ENCODE measurements at places on chromosomes 3 and 15.

GRCh38 chr3:71099997-71100719 lies 483.4 kb downstream of the FOXP1 start:
- H3K27me3 ChIP-seq: no peaks in the 10 kb centered on the region
- H3K4me3 ChIP-seq: no peak overlapping the region

DNA sequence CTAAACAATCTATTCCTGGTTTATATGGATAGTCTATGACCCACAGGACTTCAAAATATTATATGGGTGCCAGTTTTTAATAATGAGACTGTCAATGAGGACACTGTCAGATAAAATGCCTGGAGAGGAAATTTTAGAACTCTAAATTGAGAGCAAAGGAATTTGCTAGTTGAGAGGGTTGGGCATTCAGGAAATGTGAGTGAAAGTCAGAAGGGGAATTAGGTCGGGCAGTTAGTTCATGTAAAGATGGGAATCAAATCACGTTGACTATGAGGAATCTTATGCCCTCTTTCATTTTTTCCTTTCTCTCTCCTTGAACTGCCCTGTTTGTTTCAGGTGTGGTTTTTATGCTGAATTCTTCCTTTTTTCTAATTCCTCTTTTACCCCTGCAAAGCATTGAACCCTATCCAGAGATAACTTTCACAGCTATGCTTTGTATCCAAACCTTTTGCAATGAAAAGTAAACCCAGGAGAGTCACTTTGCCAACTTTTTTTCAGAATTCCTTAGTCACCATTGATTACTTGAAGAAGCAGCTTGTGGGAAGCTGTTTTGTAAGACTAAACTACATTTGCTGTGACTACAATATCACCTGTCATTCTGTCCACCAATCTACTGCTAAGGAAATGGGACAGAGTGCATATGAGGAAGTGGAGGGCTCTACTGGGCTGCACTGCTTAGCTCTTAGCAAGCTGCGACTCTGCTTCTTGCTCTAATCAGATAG lies 27.8 kb downstream of the CHP1 start:
- peaks cover 2% of the 10 kb centered on the region for H3K36me3 ChIP-seq
- H3K27ac ChIP-seq: no peak overlapping the region
- H3K4me1 ChIP-seq: no peaks in the 10 kb centered on the region
- DNase-seq: no peak
- H3K27me3 ChIP-seq: no peaks in the 10 kb centered on the region
- H3K4me3 ChIP-seq: no peak overlapping the region

- no peak overlapping the region for H3K4me3 ChIP-seq
- no peak for DNase-seq
- no peak overlapping the region for H3K27ac ChIP-seq
- no peaks in the 10 kb centered on the region for H3K27me3 ChIP-seq
- peaks cover 2% of the 10 kb centered on the region for H3K4me1 ChIP-seq
- H3K36me3 ChIP-seq: no peaks in the 10 kb centered on the region
Measured at GRCh38 chr3:23288286-23288685, 85.2 kb downstream of the UBE2E2 start.

DNA sequence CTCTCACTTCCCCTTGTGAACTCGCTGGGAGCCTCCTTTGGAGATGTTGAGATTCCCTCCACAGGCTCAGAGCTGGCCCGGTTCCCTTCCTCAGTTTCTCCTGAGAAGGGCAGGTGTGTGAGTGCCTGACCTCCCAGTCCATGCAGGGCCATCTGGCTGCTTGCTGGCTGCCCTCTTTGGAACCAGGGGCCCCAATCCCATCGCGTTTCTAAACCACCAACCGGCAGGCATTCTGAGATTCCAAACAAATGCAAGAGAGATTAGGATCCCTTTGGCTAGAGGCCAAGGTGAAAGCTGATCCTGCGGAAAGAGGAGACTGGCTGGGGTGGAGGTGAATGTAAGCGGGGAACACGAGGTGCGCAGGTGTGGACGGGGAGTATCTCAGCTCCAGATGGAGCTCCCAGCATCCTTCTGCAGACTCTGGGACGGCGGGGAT lies 2.9 kb upstream of the PRRT3 start:
- H3K27ac ChIP-seq: no peak overlapping the region
- no peaks in the 10 kb centered on the region for H3K27me3 ChIP-seq
- no peak overlapping the region for H3K4me3 ChIP-seq
- H3K4me1 ChIP-seq: no peaks in the 10 kb centered on the region
- DNase-seq: peak; percentile 46

DNA sequence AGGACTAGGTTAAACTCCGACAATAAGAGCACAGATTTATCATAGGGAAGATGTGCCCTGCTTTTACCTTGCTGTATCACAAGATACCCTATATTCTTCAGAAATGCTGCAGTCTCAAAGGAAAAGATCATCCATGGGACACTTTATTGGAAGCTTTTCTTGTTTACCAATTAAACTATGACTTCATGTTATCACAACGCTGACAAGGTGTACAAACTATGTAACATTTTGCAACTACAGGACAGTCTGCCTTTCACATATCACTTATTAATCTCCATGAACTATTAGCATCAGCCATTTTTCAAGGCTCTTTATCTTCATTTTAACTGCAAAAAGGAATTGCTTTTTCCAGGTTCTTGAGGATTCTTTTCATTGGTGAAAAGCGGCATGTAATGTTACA lies 34.0 kb downstream of the CBLB start:
- peaks cover 4% of the 10 kb centered on the region for H3K4me1 ChIP-seq
- DNase-seq: no peak
- no peaks in the 10 kb centered on the region for H3K27me3 ChIP-seq
- H3K27ac ChIP-seq: no peak overlapping the region

- DNase-seq: peak; percentile 29
- H3K36me3 ChIP-seq: no peaks in the 10 kb centered on the region
- H3K27me3 ChIP-seq: no peaks in the 10 kb centered on the region
- no peak overlapping the region for H3K4me3 ChIP-seq
Measured at GRCh38 chr3:131756405-131756804, 253.6 kb upstream of the MRPL3 start.

DNA sequence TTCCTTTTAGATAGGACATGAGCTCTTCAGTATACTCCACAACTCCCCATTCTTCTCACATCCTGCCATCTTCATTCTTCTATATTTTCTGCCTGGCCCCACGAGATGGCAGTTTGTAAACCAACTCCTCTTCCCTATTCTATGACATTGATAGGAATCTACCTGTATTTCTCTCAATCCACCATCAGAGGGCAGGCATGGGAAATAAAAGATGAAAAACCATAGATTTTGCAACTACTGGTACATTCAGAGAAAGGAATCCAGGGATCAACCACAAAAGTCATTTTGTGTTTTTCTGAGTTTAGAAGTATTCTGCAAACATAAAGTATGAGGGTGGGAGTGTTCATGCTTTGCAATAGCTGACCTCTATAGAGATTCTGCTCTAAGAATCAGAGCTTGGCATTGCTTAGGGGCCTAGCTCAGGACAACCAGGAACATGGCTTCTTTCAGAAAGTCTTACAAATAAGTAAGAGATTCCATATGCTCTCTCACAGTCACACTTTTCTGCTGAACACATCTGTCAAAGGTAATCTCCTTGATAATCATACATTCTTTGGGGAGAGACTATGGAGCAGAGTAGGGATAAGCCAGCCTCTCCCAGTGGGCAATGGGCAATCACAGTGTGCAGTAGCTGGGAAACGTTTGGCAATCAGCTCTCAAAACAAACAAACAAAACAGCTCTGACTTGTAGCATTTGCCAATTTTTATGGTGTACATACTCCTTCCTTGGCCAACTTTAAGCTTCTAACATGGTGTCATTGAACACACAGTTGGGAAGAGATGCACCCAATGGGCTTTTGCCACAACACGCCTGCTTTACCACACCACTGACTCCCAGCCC lies 43.1 kb upstream of the SLC25A36 start:
- H3K27me3 ChIP-seq: no peaks in the 10 kb centered on the region
- H3K36me3 ChIP-seq: no peaks in the 10 kb centered on the region
- H3K4me1 ChIP-seq: no peaks in the 10 kb centered on the region
- peak; percentile 73 for DNase-seq
- no peak overlapping the region for H3K4me3 ChIP-seq

DNA sequence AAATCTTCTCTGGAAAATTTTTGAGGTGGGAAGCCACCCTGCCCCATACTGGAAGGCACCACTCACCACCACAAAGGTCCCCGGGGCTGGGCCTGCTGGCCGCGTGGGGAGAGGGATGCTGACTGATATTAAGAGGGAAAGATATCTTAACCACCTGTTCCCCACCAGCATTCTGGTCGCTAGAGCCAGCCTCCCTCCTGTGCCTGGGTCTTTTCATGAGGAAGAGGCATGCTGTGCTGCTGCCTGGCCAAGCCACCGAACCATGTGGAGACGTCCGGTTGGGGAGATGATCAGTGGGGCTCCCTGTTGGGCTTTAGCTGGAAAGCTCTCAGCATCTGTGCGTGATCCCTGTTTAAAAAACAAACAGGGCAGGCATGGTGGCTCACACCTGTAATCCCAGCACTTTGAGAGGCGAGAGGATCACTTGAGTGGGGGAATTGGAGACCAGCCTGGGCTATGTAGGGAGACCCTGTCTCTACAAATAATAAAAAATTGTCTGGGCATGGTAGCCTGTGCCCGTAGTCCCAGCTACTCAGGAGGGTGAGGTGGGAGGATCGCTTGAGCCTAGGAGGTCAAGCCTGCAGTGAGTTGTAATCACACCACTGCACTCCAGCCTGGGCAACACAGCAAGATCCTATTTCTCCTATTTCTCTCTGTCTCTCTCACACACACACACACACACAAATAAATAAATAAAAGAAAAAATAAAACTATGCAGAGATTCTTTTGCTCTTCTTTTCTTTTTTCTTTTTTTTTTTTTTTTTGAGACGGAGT lies 1.0 kb downstream of the KLHL18 start:
- no peaks in the 10 kb centered on the region for H3K4me1 ChIP-seq
- peak; percentile 57 for DNase-seq
- no peak overlapping the region for H3K27ac ChIP-seq
- H3K4me3 ChIP-seq: peak overlapping the region; percentile 94

- H3K4me1 ChIP-seq: no peaks in the 10 kb centered on the region
- H3K36me3 ChIP-seq: no peaks in the 10 kb centered on the region
- H3K4me3 ChIP-seq: no peak overlapping the region
- H3K27me3 ChIP-seq: no peaks in the 10 kb centered on the region
- no peak overlapping the region for H3K27ac ChIP-seq
Measured at GRCh38 chr3:99049164-99049563, 147.7 kb upstream of the DCBLD2 start.

GRCh38 chr15:47035475-47036406 lies 681.6 kb upstream of the SEMA6D start:
- DNase-seq: no peak
- H3K4me1 ChIP-seq: no peaks in the 10 kb centered on the region
- no peaks in the 10 kb centered on the region for H3K27me3 ChIP-seq
- H3K27ac ChIP-seq: no peak overlapping the region
- H3K36me3 ChIP-seq: no peaks in the 10 kb centered on the region
- H3K4me3 ChIP-seq: no peak overlapping the region

- H3K36me3 ChIP-seq: no peaks in the 10 kb centered on the region
- no peak for DNase-seq
- H3K27ac ChIP-seq: no peak overlapping the region
- H3K27me3 ChIP-seq: no peaks in the 10 kb centered on the region
- no peak overlapping the region for H3K4me3 ChIP-seq
Measured at GRCh38 chr3:178443634-178444033, 92.6 kb upstream of the KCNMB2 start.

GRCh38 chr3:61333192-61333961 lies 82.1 kb upstream of the FHIT start:
- no peaks in the 10 kb centered on the region for H3K27me3 ChIP-seq
- H3K27ac ChIP-seq: peak overlapping the region; percentile 18
- peaks cover 7% of the 10 kb centered on the region for H3K4me1 ChIP-seq
- no peak overlapping the region for H3K4me3 ChIP-seq
- H3K36me3 ChIP-seq: no peaks in the 10 kb centered on the region

GRCh38 chr3:197023241-197023997 lies 6.2 kb downstream of the MELTF start:
- H3K27ac ChIP-seq: no peak overlapping the region
- no peak for DNase-seq
- H3K36me3 ChIP-seq: no peaks in the 10 kb centered on the region

DNA sequence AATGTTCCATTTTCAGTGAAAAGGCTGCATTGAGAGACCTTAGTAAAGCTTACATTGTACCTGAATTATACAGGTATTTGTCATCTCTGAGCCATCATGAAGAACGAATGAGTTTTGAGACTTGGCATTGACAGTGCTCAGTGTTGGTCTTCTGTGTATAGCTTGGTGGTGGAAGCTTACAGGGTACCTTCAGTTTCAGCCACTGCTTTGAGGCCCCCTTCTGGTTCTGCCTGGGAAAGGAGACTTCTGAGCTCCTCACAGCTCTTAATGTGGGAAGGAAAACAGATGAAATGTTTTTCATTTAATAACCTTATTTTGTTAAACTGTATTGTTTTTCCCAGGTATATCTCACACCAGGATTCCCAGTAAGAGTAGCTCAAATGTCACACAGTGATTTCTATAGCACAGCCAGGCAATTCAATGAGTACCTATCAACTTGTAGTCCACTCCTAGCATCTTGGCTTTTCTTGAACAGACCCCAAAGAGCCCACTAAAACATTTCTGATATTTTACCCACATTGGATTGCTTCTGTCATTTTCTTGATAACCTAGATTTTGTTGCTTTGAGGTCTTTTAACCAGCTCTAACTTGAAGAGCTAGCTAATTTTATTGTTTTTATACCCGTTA lies 5.6 kb downstream of the SERPINI1 start:
- no peak overlapping the region for H3K27ac ChIP-seq
- DNase-seq: peak; percentile 74
- H3K36me3 ChIP-seq: no peaks in the 10 kb centered on the region
- H3K4me1 ChIP-seq: peaks cover 2% of the 10 kb centered on the region
- H3K4me3 ChIP-seq: no peak overlapping the region

Measured in mesendoderm (in vitro differentiated cells).